ENCODE measurements at places on chromosomes 6 and 20.

GRCh38 chr6:157128235-157128775 is 195.0 kb downstream of the TMEM242 start:
- DNase-seq = no peak

GRCh38 chr20:33031531-33031930 is at the start of gene BPIFB6:
Gene BPIFB6, plus strand, starts transcription at chr20:33031648. Its CDS starts 0 bp downstream, at chr20:33031648.
- no peak for DNase-seq

DNA sequence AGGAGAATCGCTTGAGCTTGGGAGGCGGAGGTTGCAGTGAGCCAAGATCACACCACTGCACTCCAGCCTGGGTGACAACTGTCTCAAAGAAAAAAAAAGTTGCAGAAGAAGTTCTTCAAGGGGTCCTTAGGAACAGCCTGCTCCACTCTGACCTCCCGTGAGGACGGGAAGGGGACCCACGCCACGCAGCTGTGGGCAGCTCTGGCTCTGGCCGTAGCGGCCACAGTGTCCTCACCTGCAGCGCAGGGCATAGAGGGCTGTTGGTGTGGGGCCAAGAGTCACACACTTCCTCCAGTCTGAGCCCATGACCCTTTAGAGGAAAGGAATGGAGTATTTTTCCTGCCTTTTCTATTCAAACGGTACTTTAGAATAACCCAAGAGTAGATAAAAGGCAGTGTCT is 5.4 kb downstream of the NTSR1 start:
- DNase-seq = no peak

GRCh38 chr6:684831-685636 is 7.9 kb downstream of the EXOC2 start:
- DNase-seq = no peak

DNA sequence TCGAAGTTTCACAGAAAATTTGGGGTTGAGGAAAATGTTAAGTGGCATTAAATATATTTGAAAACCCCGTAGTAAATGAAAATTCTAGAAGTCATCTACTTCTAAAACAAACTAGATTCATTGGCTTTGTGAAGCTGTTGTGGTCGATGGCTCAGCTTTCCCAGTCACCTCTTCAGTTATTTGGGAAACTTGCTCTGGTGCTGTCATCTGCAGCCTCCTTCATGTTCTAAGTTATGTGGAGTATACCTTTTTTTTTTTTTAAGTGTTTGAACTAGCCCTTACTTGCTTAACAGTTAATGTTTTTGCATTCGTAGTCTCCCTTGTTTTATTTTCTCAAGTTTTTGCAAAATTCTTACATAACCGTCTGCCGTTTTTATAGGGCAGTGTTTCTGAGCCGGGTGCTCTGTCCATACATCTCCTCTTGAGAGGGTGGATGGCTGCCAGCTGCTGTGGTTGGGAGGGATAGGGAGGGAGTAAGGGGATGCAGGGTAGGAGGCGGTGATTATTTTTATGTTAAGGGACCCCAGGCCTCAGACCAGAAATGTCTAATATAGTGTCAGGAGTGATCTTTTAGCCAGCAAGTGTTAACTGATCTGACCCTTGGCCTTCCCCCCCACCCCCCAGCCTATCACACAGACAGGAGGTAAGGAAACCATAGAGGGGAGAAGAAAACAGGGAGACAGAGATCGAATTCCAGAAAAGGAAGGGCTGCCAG is 7.1 kb downstream of the RREB1 start:
- no peak for DNase-seq

- DNase-seq = peak; percentile 13
These were observed 16.0 kb downstream of the RPS12 start for GRCh38 chr6:132830334-132830751.

DNA sequence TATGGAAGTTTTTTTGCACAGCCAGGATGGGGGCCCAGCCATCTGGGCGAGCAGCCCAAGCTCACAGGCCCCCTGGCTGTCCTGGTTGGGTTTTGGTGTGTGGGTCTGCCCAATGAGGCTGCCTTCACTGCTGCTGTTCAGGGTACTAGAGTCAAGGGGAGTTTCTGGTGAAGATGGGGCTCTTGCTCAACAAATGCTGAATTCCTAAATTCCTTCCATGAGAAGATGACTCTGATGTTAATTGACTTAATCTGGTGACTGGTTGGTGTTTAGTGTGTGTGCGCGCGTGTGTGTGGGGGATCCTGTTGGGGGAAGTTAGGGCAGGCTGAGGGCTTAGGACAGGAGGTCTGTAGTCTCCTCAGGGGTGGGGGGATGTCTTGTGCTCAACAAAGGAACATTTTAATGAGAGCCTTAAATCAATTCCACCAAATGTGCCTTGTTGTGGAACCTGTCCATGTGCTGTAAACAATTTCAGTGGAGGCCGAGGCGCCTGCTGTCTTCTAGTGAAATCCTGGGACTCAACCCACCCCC is 1.9 kb downstream of the PTK7 start:
- DNase-seq = no peak

DNA sequence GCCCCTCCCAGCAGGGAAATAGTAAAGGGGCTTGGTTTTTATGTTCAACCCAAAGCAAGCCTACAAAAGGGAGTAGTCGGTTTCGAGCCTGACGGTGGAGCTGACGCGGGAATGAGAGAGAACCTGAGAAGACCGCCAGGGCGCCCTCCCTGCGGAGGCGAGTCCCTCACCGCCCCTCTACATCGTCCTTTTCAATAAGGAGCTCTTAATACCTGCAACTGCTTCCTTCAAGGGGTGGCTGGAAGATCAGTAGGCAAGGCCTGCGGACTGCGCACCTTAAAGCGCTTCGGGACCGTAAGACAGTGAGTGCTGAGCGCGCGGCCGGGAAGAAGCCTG is 709 bp upstream of the ZNF76 start:
- no peak for DNase-seq

GRCh38 chr6:160734627-160735026 is 32.6 kb downstream of the PLG start:
- DNase-seq = no peak

DNA sequence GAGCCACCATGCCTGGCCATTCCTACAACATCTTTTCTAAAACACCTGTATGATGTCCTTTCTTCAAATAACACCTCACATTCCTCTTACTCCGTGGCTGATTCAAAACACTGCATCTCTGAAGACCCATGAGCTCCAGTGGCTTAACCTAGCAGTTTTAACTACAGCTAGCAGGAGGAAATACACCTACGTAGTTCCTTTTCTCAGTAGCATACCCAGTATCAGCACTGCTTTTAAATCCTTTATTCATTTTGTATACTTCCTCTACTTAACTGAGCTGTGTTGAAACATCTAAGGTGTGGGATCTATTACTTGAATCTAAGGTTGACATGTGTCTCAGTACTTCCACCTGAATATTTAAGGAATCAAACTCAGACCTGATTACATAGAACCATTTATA is 113.6 kb upstream of the CCDC28A start:
- no peak for DNase-seq

DNA sequence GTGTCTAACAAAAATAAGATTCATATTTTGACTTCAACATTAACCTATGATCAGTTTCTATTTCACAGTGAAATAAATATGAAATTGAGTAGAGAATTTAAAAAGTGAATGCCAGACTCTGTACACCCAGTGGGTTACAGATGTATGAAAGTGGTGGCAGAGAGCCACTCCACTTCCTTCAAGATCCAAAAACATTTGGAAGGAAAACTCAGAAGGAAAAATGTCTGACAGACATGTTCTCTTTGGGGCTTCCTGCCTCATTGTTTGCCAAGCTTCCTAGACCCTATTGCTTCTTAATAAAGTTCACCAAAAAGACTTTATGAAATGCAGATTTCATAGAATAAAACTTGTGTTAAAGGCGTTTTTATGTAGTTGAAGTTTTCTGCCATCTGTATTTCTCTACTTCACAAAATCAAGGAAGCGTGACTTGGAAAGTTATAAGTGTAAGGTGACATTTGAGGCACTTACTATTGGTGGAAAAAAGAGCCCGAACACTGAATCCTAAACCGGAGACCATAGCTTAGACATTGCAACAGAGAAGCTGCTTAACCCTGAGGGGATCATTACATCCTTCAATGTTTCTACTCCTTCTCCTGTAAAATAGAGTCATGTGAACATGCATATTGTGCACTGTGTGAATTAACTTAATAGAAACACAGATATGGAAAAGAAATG is 12.8 kb downstream of the HMGCLL1 start:
- DNase-seq = no peak

GRCh38 chr6:133546098-133546497 is 304.9 kb downstream of the EYA4 start:
- no peak for DNase-seq

GRCh38 chr6:160358225-160359119 is 10.3 kb downstream of the SLC22A3 start:
- DNase-seq = no peak

GRCh38 chr6:33787954-33788693 is 806 bp downstream of the LEMD2 start:
- DNase-seq = peak; percentile 91

GRCh38 chr6:63859528-63859927 is 223.9 kb downstream of the PHF3 start:
- DNase-seq = no peak

DNA sequence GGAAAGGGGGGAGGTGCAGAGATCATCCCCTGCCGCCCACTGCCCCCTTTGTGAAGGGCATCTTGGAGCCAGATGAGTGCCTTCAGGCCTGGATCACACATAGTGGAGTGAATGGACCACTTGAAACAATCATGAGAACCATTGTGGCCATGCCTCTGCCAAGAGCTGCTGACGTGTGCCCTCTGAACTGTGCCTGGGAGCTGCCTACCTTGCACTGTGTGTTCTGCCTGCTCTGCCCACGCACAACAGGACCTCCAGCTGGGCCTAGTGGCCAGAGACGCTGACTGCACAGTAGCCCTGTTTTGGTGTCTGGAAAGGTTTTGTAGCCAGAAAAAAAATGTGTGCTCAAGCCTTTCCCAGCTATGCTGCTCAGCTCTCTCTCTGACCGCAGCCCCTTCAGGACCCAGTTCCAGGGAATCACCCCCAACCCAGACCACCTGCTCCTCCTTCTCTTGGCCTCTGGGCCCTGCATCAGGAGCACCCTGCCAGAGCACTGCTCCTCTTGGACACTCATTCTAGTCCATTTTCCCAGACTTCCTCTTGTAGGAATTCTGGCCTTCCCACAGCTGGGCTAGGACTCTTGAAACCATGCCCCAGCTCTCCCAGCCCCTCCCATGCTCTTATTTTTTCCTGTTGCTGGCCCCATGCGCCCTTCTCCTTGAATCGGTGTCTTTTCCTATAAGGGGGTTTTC is 1.6 kb upstream of the ADIG start:
- DNase-seq = no peak

DNA sequence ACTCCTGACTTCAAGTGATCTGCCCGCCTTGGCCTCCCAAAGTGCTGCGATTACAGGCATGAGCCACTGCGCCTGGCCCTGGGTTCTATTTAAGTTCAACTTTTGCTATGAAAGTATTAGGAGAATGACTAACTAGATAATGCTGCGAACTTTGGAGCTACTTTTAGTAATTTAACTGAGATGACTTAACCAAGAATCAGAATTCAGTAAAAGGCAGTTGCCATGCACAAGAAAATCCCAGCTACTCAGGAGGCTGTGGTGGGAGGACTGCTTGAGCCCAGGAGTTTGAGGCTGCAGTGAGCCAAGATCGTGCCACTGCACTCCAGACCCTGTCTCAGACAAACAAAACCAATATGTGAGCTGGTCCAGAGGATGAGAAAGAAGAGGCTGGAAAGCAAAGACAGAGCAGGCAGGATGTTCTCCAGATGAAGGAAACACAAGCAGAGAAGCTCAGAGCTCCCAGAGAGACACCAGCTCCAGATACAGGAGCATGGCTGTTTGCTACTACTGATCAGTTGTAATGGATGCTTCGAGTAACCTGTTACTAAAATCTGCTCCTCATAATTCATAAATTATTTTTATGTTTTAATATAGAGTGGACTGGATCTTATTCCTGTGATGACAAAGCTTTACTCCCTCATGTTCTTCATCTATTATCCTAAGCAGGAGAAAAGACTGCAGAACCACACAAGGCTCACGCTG is 23.9 kb downstream of the ZNF217 start:
- DNase-seq = no peak

- DNase-seq = no peak
These were observed 459.1 kb upstream of the CITED2 start for GRCh38 chr6:139833592-139833991.

- peak; percentile 79 for DNase-seq
These were observed 40.5 kb downstream of the RNGTT start for GRCh38 chr6:88922775-88923548.

DNA sequence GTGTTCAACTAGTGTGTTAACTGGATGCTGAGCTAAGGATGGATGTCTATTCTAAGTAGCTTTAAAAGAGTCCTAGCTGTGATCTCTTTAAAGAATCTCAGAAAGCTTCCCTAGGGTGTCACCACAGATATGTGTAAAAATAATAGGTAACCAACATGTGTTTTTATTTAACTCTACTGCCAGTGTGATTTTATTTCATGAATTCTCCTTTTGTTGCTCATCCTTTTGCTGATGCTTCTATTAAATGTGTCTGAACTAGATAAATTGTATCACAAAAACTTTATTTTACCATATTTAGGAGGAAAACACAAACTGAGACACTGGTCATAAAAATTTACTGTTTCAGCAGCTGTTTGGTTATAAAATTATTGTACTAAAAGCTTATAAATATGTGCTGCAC is 809.4 kb upstream of the CITED2 start:
- DNase-seq = no peak

- no peak for DNase-seq
These were observed 296.5 kb downstream of the SMOC2 start for GRCh38 chr6:168737481-168737880.

- peak; percentile 60 for DNase-seq
These were observed 86.4 kb upstream of the RIPOR2 start for GRCh38 chr6:25022140-25022553.

GRCh38 chr20:25592135-25592852 is 7.0 kb upstream of the NINL start:
- no peak for DNase-seq

- no peak for DNase-seq
These were observed 12.8 kb downstream of the CALHM5 start for GRCh38 chr6:116524236-116524635.

DNA sequence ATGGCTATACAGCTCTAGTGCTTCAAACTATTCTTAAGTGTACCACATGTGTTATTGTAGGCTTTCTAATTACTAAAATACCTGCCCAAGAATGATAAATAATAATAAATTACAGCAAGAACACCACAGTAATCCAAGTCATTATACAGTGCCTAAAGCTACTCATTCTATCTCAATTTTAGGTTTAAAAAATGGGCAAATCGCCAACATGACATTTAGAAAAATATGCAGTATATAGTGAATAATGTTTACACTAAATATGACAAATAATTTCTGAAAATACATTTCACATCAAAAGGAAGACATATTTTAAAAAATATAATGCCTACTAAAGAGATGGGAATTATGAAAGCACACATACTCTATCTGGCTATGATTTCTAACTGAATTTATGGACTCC is 91.8 kb downstream of the MAN1A1 start:
- DNase-seq = no peak

- DNase-seq = no peak
These were observed 1.5 kb downstream of the ZBTB46 start for GRCh38 chr20:63829603-63829944.

All from AML-193 (cell line).